ENCODE measurements at places on chromosomes 4 and X.

- DNase-seq, result no peak
Measured at GRCh38 chr4:99885063-99885664, 9.1 kb downstream of the LAMTOR3 start.

- no peak for DNase-seq
Measured at GRCh38 chrX:133610056-133610455, 194.8 kb upstream of the GPC4 start.

DNA sequence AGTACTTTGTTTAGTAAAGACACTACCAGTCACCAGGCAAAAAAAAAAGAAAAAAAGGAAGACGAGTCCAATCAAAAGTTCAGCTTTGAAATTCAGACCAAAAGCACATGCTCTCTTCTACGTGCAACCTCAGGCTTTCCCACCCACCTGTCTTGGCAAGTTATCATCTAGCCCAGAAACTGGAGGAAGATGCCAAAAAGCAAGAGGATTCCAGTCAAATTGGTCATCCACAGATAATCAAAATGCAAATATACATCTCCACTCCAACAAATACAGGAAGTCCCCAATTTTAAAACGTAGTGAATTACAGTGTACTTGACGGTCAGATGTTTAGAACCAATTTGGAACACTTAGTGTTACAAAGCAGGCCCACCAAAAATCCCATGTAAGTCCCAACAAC lies 96.5 kb downstream of the PALLD start:
- DNase-seq, result no peak

DNA sequence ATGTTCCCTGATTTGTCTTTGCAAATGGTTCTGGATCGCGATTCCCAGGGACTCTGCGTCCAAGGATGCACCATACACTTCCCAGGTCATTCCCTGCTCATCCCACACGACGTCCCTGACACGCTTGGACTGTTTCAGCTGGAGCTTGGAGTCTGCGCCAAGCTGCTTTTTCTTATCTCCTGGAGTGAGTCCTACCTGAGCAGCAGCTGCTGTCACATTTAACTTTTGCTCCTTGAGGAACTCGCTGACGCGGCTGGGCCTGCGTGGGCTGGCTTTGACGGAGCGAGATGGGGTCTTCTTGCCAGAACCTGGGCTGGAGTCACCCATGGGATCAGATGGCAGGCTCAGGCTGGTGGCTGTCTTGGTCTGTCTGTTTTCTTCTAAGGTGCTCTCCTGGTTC lies 59.6 kb downstream of the GPRIN3 start:
- no peak for DNase-seq

DNA sequence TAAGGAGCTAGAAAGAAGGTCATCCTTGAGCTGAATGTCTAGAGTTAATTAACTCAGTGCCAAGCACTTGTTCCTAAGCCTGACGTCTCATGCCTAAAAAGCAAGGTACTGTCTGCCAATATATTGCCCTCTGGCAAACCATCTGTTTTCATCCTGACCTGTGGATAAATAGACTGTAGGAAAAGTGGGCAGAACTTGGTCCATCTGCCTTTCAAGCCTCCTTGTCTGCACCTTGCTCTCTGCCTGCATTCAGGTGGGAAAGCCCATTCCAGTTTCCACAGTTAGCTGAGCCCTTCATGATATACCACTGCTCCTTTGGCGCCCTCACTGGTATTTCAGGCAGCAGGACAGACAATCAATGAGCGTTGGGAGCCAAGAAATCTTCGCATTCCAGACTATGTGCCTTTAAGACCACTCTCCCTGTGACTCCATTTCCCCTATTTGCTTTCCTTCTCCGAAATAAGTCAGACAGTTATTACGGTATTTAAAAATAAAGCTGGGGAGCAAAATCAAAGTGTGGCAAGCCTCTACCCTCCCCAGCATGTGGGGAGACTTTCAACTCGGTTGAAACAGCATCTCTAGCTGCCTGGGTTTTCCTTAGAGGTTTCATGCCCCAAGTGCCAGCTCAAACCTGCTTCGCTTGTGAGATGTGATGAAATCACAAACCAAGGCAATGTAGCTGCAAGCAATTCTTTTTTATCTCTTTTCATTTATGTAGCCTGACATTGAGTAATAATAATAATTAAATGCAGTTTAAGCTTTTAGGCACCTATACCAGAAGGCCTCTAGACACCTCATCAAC lies 2.5 kb upstream of the CCDC149 start:
- DNase-seq, result no peak

DNA sequence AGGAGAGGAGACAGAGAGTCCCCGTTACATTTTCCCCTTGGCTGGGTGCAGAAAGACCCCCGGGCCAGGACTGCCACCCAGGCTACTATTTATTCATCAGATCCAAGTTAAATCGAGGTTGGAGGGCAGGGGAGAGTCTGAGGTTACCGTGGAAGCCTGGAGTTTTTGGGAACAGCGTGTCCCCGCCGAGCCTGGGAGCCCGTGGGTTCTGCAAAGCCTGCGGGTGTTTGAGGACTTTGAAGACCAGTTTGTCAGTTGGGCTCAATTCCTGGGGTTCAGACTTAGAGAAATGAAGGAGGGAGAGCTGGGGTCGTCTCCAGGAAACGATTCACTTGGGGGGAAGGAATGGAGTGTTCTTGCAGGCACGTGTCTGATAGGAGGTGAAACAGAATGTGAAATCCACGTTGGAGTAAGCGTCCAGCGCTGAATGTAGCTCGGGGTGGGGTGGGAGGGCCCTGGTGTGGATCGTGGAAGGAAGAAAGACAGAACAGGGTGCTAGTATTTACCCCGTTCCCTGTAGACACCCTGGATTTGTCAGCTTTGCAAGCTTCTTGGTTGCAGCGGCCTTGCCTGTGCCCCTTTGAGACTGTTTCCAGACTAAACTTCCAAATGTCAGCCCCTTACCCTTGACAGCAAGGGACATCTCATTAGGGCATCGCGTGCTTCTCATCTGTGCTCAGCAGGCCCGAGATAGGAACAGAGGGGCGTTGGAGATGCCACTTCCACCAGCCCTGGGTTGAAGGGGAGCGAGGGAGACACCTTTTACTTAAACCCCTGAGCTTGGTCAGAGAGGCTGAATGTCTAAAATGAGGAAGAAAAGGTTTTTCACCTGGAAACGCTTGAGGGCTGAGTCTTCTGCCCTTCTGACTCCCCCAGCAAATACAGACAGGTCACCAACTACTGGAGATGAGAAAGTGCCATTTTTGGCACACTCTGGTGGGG lies 2.7 kb downstream of the SHOX start:
- DNase-seq, result no peak

GRCh38 chr4:159401791-159402380 lies 299.0 kb downstream of the RAPGEF2 start:
- no peak for DNase-seq

Data from stimulated activated CD8-positive, alpha-beta memory T cell treated with anti-CD3 and anti-CD28 coated beads, Interleukin-4, amount 100 ng/mL, for 1 hour (primary cell).